Activated CD4-positive, alpha-beta memory T cell treated with anti-CD3 and anti-CD28 coated beads for 36 hours (primary cell): ENCODE measurements at places on chromosomes 1 and 21.
A peak's percentile ranks its signal among the peaks of the same experiment; 100 is the strongest.

DNA sequence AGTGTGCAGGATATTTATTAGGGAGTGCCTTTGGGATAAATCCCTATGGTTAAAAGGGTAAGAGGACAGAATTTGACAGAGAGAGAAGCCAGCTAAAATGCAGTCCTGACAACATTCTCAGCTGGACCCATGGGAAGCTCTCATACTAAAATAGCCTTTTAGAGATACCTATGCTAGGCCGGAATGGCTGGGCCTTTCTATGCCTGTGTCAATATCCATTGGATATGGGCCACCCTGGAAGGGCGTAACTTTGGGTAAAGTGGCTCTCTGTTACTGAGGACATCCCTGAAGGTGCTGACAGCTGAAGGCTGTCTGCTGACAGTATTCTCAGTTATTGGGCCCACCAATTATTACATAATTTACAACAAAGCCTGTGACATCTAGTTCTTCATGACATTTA lies 613.0 kb upstream of the B3GALT2 start:
- no peak for DNase-seq

DNA sequence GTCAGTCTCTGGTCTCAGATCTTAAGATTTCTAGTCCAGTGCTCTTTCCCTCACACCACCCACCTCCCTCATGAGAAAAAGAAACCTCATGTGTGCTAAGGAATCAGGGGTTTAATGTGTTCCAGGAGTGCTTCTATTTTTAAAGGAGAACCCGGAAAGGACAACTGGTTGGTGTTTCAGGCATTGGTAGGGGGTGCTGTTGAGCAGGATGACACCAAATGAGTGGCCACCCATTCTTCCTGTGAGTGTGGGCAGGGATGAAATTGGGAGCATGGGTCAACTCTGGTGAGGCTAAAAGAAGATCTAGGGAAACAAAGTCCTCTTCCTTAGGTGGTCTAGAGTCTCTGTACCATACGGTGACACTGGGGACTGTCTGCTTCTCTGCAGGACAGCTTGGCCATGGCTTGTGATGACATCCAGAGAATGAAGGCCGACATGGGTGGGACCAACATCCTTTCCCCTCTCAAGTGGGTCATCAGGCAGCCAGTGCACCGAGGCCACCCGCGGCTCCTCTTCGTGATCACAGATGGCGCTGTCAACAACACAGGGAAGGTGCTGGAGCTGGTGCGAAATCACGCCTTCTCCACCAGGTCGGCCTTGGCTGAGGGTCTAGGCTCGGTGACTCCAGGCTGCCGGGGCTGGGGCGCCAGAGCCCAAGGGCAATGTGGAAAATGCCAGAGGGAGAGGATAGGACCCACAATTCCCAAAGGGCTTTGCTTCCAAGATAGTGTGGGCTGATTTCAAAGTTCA lies 39.3 kb downstream of the VWA5B1 start:
- no peak for DNase-seq

GRCh38 chr1:9289090-9289534 lies 3.6 kb upstream of the SPSB1 start:
- peak; percentile 90 for DNase-seq

- no peak for DNase-seq
Observed at GRCh38 chr1:172537366-172537765, 4.4 kb downstream of the SUCO start.

GRCh38 chr1:34052565-34052964 lies 112.5 kb downstream of the CSMD2 start:
- no peak for DNase-seq

DNA sequence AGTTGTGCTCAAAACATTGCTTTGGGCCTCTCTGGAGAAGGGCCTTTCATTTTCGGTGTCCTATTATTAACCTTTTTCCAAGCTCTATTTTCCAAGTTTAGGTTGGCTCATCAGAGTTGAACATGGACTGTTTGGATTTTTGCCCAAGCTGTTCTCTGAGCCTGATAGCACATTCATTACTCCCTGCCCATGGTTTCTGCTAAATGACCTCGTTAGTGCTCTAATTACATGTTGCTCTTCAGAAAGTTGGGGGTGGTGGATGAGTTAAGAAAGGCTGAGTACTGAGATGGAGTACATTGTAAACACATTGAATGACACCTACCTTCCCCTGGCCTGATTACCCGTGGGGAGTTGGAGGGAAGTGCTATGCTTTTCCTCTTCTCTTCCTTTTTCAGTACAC lies 38.9 kb downstream of the LMO4 start:
- DNase-seq: no peak

DNA sequence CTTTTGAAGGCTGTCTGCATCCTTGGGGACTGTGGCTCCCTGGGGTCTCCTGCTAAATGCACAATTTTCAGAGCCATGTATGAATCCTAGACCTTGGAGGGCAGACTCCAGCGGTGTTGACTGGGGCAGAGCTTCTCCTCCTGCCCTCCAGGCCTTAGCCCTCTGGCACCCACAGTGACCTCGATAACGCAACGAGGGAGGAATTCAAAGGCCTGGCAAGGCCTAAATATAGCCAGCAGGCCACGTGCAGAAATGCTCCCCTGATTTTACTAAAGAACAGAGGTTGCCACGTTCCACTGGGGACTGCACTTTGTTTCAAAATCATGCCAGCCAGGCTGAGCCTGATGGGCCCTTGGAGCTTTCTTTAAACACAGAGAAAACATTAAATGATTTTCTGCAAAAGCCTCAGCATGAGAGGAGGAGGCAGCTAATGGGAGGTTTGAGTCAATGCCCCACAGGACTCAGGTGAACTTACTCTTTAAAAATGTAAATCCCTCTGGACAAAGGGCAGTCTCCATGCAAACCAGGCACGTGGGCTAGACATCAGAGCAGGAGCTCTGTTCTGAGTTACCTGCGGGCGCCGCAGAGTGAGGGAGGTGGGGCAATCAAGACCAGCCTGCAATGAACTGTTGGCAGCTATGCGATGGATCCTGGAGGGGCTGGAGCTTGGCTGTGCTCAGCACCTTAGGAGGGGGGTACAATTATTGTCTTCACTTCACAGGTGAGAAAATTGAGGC lies 28.0 kb downstream of the GRIK3 start:
- DNase-seq: no peak

DNA sequence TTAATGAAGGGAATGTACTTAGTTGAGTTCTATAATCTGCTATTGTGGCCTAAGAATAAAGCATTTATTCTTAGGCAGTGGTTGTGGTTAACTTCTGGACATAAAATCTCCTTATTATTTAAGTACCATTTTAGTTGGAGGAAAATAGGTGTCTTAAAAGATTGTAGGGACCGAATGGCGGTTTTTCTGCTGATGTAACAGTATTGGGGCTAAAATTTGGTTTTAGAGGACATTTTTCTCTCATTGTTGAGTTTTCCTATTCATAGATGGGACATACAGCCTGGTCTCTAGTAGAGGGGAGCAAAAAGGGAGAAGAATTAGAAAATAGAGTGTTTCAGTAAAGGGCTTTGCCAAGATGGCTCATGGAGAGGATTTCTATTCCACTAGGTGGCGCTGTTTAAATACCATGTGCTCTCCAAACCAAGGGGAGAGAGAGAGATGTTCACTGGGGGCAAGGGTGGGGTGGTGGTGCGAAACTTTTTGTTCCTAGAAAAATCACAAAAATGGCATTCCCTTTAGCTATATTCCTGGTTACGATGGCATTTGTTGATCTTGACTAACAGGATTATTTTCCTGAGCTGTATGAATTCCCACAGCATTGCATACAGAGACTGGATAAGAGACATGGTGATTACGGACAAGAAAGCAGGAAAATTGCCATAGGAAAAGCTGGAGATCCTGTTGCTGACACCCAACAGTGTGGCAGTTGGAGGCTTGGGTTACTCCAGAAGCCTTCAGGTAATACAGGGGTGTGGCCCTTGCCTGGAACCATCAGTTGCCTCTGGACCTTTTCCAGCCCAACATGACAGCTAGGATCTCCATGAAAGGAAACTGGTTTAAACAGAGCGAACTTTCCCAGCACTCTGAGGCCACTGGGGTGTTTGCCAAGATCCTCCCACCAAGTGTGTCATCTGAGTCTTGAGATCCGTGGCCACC lies 18.2 kb upstream of the FCGR2A start:
- DNase-seq: peak; percentile 26

- no peak for DNase-seq
Observed at GRCh38 chr1:97461782-97462181, 459.1 kb downstream of the DPYD start.

- DNase-seq: peak; percentile 9
Observed at GRCh38 chr1:237736372-237737029, 154.2 kb downstream of the ZP4 start.

GRCh38 chr21:14763695-14764064 lies 217.6 kb upstream of the SAMSN1 start:
- no peak for DNase-seq

DNA sequence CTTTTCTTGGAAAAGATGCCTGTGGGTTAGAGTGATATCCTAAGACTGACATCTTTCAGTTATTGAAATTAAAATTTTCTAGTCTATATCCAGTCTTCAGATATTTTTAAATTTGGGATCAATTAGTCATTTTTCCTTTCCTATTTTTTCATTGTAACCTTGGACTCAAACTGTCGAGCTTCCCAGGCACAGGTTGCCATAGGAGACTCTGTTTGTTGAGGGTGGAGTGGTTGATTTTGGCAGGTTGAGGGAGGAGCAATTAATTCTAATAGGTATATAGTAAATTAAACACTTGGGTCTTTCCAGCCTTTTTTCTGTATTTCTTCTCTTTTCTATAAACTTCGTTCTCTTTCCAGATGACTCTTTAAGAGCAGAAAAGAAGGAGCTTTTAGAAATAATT lies 326.8 kb downstream of the ASTN1 start:
- DNase-seq: no peak

DNA sequence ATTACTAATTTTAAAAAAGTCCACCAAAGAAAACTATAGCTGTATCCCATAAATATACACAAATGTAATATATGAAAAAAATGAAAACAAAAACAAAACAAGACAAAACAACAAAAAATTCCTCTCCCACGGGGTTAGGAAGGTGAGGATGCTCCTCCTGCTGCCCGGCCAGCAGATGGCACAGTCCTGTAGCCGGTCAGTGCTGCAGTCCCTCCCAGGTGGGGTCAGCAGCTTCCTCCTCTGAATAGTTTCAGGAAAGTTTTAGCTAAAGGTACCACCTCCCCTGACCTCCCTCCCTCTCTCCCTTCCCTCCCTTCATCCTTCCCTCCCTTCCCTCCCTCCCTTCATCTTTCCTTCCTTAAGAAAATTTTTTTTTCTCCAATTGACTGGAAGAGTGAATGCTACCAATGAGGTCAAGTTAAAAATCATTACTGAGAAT lies 67.8 kb upstream of the BCL10 start:
- DNase-seq: no peak

GRCh38 chr1:203769505-203770343 lies 4.7 kb downstream of the LAX1 start:
- DNase-seq: no peak

DNA sequence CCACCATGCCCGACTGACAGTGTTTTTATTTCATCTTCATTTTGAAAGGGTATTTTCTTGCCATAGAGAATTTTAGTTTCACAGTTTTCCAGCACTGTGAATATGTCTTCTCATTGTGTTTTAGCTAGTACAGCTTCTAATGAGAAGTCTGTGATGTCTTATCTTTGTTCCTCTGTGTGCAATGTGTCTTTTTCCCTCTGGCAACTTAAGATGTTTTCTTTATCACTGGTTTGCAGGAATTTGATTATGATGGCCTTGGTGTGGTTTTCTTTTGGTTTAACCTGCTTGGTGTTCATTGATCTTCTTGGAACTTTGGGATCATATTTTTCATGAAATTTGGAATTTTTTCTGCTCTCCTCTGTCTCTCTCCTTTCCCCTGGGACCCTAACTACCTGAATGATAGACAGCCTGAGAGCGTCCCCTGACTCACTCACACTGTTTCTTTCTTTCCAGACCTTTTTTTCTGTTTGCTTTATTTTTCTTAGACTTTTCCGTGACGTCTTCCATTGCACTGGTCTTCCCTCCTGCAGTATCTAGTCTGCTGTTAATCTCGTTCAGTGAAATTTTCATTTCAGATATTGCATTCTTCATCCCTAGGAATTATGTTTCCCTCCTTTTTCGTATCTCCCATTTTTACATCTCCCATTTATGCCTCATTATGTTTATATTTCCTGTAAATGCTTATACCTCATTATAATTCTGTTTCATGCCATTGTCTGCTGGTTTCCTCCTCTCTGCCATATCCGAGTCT lies 48.5 kb downstream of the PDE9A start:
- DNase-seq: no peak

DNA sequence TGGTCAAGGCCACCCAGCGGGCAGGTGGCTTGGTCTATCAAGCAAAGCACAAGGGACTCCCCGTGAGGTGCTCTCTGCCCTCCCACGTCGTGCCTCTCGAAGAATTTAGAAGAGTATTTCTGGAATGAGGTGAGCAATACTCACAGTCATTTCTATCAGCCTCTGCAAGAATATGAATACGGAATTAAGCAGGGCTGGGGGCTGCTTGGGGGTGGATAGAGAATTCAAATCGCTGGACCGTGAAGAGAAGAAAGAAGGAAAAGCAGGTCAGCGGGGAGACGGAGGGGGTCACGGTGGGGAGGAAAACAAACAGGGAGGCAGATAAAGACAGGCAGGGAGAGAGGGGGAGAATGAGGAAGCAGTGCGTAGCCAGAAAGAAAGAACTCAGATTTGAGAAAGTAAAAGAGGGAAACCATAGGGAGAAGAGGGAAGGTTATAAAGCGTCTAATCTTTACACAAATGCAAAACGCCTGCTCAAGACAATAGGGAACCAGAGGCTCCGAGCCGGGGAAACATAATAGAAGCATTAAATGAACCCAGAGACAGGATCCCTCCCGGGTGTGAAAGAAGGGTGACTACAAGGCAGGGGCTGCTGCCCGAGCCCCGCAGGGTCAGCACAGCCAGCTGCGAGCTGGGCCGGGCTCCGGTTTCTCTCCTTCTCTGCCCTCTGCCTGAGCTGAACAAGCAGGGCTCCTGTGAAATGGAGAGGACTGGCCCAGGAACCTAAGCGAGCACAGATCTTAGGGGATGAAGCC lies 2.1 kb upstream of the EDN2 start:
- peak; percentile 40 for DNase-seq

- no peak for DNase-seq
Observed at GRCh38 chr1:66607458-66607857, 73.5 kb downstream of the SGIP1 start.
